ENCODE measurements at places on chromosomes 5 and 9.

GRCh38 chr9:137813167-137813566 lies 64.4 kb upstream of the CACNA1B start:
- no peak for DNase-seq

- DNase-seq: no peak
Observed at GRCh38 chr9:89659891-89660685, 55.3 kb downstream of the GADD45G start.

GRCh38 chr9:123679330-123679987 lies 250.5 kb downstream of the DENND1A start:
- DNase-seq: no peak

DNA sequence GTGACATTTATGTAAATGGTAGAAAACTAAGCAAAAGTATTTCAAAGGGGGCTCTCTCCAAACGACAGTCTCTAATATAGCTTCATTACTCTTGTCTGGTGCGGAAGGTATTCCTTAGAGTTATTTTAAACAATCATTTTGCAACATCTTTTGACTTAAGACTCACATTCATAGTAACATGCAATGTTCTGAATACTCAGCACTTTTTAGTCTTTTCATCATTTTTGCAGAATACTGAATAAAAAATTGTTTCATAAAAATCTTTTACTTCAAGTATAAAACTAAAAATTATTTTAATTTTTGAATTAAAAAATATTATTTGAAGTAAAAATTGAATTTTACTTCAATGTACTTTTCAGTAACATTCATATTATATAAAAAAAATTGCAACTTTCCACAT lies 321.1 kb downstream of the PLK2 start:
- DNase-seq: no peak

- DNase-seq: no peak
Observed at GRCh38 chr9:129745200-129745599, 7.6 kb downstream of the PTGES start.

DNA sequence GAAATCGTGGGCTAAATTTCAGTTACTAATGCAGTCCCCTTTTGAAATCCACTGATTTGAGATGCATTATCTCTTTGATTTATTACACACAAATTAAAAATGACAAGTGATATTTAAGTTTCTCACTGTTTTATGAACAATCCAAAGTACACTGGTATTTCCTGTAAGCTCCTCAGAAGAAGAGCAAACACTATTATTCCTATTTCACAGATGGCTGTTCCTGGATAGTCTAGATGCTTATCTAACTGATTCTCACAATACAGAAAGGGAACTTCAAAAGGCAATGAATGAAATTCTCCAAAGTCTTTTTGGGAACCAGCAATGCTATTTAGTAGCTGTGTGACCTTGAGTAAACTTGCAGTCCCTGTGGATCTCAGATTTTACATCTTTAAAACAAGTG lies 404.7 kb upstream of the DAB2 start:
- no peak for DNase-seq

DNA sequence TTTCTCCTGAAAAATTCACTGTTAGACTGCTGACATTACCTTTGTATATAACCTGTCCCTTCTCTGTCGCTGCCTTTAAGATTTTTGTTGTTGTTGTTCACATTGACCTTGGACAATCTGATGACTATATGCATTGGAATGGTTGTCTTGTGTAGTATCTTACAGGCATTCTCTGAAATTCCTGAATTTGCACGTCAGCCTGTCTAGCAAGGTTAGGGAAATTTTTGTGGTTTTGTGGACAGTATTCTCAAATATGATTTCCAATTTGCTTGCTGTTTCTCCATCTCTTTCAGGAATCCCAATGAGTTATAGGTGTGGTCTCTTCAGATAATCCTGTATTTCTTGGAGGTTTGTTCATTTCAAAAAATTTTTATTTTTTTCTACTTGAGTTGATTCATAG lies 140.8 kb downstream of the PRR16 start:
- DNase-seq: no peak

DNA sequence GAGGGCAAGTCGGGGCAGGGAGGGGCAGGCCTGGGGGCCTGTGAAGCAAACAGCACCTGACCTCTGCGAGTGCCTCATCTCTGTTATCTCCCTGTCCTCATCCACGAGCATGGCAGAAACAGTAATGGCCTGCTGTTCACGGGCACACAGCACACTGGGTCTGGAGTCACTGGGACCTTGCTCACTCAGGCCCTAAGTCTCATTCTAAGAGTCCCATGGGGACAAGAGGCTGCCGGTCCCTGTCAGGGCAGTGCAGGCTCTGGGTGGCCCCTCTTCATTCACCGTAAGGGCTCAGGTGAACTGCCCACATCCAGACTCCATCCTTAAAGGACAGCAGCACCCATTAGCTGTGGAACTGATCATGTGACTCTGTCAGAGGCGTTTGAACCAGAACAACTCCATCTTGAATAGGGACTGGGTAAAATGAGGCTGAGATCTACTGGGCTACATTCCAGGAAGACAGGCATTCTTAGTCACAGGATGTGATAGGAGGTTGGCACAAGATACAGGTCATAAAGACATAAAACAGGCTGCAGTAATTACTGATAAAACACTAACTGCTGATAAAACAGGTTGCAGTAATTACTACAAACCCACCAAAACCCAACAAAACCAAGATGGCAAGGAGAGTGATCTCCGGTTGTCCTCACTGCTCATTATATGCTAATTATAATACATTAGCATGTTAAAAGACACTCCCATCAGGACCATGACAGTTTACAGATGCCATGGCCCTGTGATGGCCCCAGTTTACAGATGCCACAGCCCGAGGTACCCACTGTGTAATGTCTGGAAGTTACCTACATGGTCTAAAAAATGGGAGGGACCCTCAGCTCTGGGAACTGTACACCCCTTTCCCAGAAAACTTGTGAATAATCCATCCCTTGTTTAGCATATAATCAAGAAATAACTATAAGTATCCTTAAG lies 28.7 kb downstream of the BICD2 start:
- no peak for DNase-seq

GRCh38 chr9:81529556-81530193 lies 159.7 kb downstream of the TLE1 start:
- DNase-seq: no peak

DNA sequence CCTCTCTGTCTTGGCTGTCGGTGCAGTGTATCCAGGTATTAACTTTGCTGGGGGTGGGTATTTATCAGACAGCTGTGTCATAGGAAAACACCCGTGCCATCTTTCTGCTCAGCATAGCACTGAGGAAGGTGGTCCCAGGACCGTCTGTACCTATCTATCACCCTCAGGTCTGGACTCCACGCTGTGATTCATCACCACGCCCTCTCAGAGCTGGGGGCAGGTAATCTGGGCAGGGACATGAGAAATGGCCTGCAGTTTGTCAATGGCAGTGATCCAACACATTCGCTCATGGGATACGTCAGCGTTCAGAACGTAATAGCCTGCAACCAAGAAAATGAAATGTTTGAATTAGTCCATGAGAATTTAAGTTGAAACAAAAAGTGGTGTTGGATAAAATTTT lies 151.6 kb upstream of the MAP1B start:
- no peak for DNase-seq

- no peak for DNase-seq
Observed at GRCh38 chr9:18786911-18787650, 245.9 kb downstream of the SAXO1 start.

- DNase-seq: no peak
Observed at GRCh38 chr5:180090769-180091546, 19.4 kb upstream of the RNF130 start.

- no peak for DNase-seq
Observed at GRCh38 chr9:135822374-135822755, 85.0 kb downstream of the CAMSAP1 start.

DNA sequence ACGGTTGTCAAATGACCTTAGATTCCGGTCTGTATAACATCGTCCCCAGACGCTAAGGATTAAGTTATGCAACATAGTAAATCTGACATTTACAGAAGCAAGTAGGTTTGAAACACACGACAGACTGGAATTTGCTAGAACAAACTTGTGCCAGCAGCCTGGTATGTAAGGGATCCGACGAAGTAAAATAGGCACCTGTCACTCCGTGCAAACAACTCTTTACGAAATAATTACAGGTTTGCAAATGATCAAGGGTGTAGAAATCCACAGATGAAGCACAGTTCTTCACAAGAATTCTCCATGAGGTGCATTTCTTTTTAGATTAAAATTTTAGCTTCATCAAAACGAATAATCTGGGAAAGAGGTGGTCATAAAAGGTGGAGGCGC lies 508 bp downstream of the MOCS2 start:
- DNase-seq: peak; percentile 27

GRCh38 chr5:127186657-127187056 lies 103.9 kb upstream of the MEGF10 start:
- no peak for DNase-seq

DNA sequence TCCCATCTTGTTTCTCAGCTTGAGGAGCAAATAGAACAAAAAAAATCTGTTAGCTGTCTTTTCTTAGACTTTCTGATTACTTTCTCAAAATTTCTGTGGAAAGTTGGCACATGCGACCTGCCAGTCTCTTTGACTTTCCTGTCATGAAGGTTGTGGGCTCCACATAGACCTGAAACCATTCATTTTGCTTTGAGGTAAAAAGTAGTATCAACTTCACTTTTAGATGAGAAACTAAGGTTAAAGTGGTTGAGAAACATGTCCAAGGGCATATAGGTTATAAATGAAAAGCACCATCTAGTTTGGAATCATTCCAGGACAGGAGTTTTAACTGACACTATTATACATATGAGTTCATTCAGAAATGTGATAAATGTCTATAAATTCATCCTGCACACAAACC lies 42.7 kb downstream of the ST8SIA4 start:
- no peak for DNase-seq

- DNase-seq: no peak
Observed at GRCh38 chr5:135012033-135012588, 21.9 kb downstream of the PITX1 start.

GRCh38 chr9:33129886-33130881 lies 37.0 kb downstream of the B4GALT1 start:
- no peak for DNase-seq

DNA sequence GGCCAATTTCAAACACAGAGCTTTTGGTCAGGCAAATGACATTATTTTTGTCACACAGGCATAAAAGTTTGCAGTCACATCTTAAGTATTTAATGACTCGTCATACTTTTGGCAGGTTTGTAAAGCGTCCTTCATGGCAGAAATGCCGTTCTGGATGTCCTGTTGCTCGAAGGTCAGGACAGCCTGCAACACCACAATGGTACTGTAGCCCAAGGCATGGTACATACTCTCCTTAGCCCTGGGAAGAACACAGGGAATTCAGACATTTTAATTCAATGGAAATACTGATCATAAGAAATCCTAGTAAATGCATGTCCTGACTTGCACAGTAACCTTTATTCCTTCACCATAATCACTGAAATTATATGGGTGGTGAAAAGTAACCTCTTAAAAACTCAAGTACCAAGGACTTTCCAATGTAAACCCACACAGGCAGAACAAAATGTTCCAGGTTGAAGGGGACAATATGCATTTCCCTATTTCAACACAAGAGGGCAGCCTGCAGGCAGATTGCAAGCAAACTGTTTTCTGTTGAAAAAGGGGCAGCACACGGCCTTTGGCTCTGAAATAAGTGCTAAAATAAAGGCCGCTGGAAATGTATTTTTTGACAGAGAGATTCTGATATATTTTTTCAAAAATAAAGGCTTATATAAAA lies 95.7 kb downstream of the TTC39B start:
- peak; percentile 63 for DNase-seq
